AG09309 (cell line): ENCODE measurements at places on chromosomes 12 and 14.

GRCh38 chr12:66709457-66709773 is 30.5 kb upstream of the GRIP1 start:
- DNase-seq: no peak

DNA sequence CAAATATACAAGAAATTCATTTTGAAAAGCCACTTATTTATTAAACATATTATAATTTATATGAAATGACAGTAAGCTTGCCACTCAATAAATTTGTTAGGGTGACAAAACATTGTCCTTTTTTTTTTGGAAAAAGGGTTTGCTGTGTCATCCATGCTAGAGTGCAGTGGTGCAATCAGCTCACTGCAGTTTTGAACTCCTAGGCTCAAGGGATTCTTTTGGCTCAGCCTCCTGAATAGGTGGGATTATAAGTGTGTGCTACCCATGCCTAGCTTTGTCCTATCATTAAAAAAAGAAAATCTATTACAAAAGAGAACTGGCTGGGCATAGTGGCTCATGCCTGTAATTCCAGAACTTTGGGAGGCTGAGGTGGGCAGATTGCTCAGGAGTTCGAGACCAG is 66.8 kb downstream of the FGD6 start:
- DNase-seq: no peak

DNA sequence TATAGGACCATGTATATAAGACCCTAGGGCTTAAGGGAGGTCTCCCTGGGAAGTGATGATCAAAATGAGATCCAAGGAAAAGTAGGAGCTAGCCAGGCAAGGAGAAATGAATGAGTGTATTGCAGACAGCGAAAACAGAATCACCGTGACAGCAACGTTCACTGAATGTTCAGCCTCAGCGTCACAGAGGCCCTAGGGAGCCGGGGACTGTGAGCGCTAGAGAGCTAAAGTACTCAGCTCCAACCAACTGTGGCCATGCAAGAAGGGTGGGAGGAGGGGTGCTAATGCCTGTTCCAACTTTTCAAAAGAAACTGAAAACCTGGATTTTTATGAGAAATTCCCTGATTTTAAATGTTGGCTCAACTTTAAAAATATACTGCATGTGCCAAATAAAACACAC is 105.5 kb upstream of the CCND2 start:
- no peak for DNase-seq

GRCh38 chr14:100317912-100318808 is 5.0 kb upstream of the SLC25A47 start:
- no peak for DNase-seq

GRCh38 chr12:93358058-93358457 is 19.7 kb upstream of the NUDT4 start:
- no peak for DNase-seq

- no peak for DNase-seq
Observed at GRCh38 chr12:68263366-68263765, 10.0 kb upstream of the IL22 start.

GRCh38 chr14:57413849-57414248 is 23.5 kb downstream of the NAA30 start:
- DNase-seq: no peak

DNA sequence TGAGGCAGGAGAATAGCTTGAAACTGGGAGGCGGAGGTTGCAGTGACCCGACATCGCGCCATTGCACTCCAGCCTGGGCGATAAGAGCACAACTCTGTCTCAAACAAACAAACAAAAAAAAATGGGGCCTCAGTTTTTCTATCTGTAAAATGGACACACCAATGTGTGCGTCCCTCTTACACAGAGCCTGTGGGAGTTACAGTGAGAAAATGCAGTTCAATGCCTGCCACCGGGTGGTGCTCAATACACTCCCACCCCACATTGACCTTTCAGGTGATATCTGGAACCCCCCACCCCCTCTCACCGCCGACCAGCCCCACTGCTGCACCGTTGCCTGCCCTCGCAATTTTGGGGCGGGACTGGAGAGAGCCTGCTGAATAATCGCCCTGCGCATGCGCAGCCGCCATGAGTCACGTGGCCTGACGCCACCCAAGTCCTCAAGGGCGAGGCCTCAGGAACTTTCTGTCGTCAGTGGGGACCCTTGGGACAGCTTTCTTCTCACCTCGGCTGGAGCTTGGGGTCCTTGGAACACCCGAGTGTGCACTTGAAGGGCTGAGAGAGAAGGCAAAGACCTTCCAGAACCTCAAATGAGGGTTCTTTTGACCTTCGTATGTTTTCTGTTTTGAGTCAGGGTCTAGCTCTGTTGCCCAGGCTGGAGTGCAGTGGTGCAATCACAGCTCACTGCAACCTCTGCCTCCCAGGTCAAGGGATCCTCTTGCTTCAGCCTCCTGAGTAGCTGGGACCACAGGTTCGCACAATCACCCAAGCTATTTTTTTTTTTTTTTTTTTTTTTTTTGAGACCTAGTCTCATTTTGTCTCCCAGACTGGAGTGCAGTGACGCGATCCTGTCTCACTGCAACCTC is 14.6 kb upstream of the CABP1 start:
- DNase-seq: no peak

- DNase-seq: no peak
Observed at GRCh38 chr14:23931721-23932289, 21.8 kb upstream of the DHRS4 start.

- no peak for DNase-seq
Observed at GRCh38 chr14:54867011-54867410, 35.6 kb downstream of the GCH1 start.

DNA sequence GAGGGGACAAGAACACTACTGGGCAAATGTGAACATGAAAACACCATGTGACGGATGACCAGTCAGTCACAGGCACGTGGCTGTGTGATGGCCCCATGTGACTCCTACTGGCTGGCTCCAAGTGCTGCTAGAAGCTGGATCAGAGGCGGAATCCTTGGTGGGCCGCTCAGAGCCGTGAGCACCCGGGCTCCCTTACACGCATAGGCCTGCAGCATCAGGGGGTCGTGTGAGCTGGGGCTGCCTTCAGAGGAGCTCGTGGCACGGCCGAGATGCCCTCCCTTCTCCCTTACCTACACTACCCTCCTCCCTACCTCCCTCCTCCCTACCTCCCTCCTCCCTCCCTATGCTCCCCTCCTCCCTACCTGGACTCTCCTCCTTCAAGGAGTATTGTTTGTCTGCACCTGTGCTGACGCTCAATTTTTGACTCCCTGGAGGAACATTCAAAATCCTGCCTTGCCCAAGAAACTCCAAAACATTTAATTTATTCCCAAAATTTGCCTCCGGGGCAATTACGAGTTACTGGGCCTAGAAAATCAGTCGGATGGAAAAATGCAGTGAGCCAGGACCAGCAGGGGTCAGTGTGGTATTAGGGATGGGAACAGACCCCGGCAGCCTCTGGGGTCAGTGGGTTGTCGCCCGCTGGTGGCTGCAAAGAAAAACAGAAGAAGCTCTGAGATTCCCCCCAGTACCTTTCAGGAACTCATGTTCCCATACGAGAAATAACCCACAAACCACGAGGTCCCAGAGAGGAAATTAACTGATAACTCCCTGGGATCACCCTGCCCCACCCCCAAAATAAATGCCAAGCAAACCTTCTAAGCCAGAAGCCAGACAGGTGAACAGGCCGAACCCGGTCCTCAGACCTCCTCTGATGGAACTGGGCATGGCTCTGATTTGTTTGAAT is 61.3 kb downstream of the C14orf132 start:
- no peak for DNase-seq

DNA sequence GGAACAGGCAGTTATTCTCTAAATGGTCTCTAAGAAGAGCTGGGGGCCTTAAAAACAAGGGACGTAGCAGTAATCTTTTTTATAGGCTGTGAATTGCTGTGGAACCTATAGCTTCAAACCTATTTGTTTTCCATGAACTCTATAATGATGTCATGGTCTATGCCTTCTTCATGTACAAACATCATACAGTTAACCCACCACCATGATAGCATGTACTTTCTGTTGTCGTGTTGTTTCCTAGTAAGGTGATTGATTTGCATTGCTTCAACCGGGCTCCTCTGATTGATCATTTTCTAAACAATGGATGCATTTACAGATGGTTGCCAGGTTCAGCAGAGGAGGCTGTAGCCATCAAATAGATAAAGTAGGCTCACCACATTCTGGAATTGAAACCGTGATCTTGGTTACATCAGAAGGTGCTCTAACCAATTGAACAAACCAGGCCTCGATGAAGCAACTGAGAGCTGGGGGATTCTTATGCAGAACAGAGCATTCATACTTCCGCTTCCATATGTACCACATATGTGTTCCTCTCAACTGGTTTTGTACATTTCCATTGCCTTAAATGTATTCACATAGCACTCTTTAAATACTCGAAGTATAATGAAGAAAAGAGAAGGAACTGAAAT is 25.6 kb upstream of the PCNX1 start:
- DNase-seq: no peak

- no peak for DNase-seq
Observed at GRCh38 chr14:61462566-61463193, 141.3 kb downstream of the PRKCH start.

- DNase-seq: no peak
Observed at GRCh38 chr14:100103250-100104005, 38.2 kb downstream of the EVL start.
